ENCODE measurements at places on chromosomes 16 and 17.

DNA sequence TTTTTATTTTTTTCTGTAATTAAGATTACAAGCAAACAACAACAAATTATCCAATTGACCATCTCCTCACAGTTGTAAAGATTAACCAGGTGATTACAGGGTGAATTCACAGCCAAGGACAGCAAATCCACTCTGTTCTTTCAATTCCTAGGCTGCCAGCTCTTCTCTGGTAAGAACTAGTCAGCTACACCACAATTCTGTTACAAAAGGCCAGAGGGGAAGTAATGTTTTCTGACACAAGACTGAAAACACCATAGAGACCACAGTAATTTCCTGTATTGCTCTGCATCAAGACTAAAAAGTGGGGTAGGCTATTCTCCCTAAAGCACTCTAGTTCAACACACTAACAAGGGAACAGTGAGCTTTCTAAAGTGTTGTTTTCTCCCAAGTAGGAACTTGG lies 10.6 kb downstream of the CA10 start:
- no peak for DNase-seq

GRCh38 chr16:4935241-4935855 lies 1.6 kb downstream of the PPL start:
- DNase-seq: no peak

- DNase-seq: no peak
Observed at GRCh38 chr16:56645311-56645710, 6.4 kb upstream of the MT1B start.

DNA sequence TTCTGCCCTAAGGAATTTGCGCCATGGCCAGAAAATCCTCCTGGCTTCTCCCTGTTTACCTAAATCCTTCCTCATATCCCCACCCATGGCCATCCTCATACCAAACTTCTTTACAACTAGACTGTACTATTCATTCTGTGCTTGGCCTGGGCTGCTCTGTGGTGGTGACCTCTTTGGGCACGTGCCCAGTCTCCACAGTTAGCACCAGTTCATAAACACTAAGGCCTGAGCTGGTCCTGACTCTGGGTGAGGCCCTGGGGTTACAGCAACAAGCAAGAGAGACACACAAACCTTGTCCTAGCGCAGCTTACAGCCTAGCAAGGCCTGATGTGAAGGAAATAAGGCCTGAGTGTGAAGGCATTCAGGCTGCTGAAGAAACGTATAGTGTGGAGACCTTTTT lies 3.1 kb upstream of the ATXN7L3 start:
- no peak for DNase-seq

- DNase-seq: peak; percentile 38
Observed at GRCh38 chr16:64738321-64738960, 383.4 kb downstream of the CDH11 start.

DNA sequence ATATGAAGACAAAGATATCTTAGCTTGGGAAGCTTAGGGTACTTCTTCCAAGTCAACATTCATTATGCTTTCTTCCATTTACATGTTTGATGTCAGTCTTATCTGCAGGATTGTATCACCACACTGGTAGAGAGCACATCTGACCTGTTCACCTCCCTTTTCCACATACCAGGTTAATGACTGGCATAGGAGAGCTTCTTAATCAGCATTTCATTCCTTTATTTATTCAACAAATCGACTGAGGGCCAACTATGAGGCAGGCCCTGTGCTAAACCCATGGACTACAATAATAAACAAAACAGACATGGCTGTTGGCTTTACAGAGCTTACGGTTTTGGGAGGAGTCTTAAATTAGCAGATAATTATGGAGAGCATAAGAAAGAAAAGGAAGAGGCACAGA lies 378.1 kb upstream of the CDH11 start:
- DNase-seq: no peak

DNA sequence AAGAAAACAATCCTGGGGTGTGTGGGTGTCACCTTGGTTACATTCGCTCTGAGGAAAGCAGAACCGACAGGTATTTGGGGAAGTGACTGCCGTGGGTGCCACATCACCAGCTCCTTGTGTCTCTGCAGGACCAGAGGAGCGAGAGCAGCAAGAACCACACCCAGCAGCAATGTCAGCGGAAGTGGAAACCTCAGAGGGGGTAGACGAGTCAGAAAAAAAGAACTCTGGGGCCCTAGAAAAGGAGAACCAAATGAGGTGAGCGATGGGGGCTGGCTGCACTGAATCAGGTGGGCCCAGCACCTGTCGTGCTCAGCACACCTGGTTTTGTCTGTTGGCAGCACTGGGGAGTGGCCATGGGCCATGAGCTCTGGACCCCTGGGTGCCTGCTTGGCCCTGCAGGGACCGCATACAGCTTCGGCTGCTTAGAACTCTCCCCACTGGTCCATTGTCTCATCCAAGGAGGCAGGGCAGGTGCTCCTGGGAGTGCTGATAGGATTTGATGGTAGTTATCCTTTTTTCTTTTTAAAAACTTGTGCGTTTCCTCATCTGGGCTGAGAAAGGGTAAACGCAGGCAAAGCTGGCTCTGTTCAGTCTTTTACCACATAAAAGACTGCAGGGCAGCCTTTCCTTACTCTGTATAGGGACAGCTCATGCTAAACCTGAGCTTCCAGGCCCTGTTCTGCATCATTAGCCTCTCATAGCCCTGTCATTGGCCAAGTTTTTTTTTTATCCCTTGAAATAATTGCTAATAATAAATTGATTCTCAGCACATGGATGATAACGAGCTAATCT lies 29.4 kb downstream of the HMOX2 start:
- DNase-seq: no peak

DNA sequence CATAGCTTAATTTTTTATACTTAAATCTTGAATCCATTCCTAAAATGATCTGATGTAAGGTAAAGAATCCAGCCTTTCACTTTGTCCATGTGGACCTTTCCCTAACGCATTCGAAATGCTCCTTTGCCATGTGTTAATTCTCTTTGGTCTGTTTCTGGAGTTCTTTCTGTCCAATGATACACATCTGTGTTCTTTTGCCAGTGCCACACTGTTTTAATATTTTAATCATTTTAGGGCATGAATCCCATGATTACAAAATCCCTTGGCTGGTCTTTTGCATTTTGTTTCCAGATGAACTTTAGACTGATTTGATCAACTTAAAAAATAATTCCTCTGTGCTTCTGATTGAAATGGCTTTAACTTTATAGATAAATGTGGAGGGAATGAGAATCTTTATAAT lies 74.1 kb downstream of the NTN1 start:
- no peak for DNase-seq

DNA sequence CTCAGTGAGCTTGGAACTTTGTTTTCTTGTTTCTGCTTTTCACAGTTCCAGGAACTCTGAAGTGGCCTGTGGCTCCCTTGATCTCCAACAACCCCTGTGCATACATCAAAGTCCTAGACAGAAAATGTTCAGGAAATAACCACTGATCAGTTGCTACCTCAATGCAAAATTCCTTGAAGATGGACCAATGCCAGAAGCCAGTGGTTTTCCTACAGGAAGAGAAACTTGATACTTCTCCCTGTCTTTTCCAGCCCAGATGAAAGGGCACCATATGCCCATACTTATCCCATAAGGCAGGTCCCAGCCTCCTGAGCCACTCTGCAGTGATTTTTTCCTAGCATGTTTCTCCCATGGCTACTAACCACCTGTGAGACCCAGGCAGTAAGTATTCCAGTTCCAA lies 12.3 kb upstream of the CDRT4 start:
- DNase-seq: no peak

DNA sequence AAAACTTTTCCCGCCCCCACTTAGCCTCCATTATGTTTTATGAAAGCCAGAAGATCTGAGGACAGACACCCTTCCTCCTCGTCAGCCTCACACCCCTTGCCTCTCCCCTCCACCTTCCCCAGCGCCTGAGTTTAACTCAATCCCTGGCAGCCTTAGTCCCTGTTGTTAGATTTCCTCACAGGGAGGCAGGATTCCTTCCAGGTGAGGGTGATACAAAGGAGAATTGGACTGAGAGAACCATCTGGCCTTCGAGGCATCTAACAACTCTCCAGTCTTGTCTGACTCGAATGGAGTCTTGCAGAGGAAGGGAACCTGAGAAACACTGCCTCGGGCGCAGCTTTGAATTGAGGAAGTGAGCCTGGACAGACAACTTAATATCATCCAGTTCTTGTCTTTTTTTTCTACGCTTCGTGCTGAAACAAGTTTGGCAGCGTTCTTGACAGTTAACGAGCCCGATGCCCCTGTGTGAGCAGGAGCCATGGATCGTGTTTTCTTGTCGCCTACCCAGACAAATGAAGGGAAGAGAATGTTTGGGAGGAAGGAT lies 1.3 kb upstream of the ZNF768 start:
- DNase-seq: no peak

- DNase-seq: no peak
Observed at GRCh38 chr17:40561294-40561870, 3.9 kb downstream of the CCR7 start.

DNA sequence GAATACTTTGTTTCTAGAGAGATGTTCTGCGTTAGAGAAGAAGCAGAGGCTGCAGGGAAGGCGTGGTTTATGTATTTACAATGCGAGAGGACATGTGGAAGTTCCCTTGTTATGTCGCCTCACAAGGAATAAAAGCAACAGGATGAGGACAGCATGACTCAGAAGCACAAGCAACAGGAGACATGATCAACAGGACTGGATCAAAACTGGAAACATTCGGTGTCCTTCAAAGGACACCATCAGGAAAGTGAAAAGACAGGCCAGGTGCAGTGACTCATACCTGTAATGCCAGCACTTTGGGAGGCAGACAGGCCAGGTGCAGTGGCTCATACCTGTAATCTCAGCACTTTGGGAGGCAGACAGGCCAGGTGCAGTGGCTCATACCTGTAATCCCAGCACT lies 52.6 kb downstream of the CCDC57 start:
- DNase-seq: no peak

- DNase-seq: no peak
Observed at GRCh38 chr16:28497861-28498599, 3.6 kb downstream of the APOBR start.

GRCh38 chr17:27460196-27460725 lies 4.0 kb downstream of the KSR1 start:
- DNase-seq: no peak

- no peak for DNase-seq
Observed at GRCh38 chr16:70304892-70305448, 6.0 kb downstream of the DDX19B start.

DNA sequence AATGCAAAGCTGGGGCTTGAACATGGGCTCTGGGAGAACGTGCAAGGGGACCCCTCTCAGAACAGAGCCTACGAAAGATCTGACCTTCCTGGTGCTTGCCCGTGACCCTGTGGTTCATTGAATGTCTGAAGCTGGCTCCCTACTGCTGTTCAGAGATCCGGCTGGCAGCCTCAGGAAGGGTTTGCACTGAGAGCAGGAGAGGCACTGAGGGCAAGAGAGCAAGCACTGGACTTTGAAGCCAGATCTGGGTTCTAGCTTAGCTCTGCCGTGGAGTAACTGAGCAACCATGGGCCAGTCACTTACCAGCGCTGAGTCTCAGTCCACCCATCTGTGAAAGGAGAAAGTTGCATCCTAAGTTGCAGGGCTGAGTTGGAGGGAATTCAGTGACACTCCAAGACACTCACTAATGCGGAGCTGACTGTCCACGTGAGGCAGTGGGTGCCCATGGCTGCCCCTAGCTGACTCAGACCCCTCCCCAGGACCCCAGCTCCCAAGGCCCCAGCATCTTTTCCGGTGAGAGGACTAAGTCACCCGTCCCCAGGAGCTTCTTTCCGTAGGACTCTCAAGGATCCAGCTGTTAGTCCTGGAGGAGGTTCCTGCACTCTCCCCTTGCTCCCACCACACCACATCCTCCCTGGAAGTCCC lies 41.3 kb downstream of the BEAN1 start:
- DNase-seq: no peak

GRCh38 chr17:58388302-58389190 lies 28.8 kb downstream of the RNF43 start:
- DNase-seq: no peak

DNA sequence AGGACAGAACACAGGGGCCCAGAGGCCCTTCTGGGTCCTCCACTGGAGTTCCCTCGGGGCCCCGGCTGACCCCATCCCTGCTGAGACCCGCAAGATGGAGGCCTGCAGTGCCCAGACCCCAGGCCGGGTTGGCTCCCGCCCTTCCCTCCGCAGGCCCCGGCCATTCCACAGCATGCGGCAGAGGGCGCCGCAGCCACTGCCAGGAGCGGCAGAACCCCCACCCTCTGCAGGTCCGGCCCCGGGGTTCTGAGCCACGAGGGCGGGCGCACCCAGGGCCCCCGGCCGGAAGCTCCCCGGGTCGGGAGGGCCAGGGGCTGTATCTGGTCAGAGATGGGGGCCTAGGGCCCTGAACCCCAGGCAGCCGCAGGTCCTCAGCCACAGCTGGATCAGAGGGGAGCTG lies 2.4 kb upstream of the PERCC1 start:
- no peak for DNase-seq

- no peak for DNase-seq
Observed at GRCh38 chr17:16269658-16270057, 52.6 kb downstream of the PIGL start.

- no peak for DNase-seq
Observed at GRCh38 chr16:86379505-86379846, 130.9 kb upstream of the FOXF1 start.

DNA sequence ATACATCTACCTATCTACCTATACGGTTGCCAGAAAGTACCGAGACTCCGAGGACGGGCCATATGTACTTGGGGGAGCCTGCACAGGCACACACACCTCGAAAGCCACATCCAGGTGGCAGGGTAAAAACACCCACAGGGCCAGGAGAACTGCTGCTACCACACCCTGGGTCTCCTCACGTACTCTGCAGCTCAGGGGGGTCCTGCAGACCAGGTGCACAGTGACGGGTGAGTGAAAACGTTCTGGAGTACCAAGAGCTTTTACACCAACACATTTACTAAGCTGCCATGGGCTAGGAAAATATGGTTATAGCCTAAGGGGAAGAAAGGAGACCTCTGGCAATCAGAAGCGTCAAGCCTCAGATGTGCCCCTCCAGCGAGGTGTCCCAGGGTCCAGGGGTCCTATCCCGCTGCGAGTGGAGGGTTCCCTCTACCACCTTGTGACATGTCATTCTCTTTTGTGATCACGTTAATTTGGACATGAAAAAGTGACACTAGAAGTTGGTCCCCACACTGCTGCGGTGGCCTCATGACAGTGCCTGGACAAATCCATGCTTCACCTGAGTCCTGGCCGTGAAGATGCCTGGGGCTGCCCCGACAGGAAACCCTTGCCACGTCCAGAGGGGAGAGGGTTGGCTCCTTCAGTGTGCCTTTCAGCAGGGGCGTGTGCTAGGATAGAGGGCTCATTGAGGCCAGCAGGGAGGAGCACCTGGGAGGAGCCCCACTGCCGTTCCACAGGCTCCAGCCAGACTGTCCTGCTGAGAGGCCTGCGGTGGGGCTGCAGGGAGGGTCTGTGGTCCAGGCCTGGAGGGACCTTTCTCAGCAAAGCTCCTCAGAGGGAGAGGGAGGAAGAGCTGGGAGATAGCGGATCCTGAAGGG lies 1.8 kb downstream of the CANT1 start:
- DNase-seq: no peak

GRCh38 chr17:1033503-1033902 lies 36.6 kb downstream of the TIMM22 start:
- no peak for DNase-seq

DNA sequence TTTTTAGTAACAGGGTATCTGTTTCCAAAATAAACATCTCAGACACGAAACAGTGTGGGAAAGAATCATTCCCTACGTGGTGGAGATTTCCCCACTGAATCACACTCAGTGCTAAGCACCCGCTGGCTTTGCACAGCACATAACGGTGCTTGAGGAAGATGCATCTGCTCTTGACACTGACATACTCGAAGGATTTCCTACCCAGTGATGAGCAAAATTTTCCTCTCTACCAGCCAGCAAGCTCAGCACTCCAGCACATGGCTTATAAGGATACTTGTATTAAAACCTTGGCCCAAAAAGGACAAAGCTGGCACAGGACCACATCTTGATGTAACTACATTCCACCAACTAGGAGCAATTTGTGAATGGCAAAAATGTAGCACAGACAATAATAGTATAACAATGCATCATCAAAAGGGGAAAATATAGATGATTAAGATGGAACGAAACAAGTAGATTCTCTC lies 59.0 kb downstream of the ANKFY1 start:
- no peak for DNase-seq

Measured in foreskin melanocyte (primary cell).